ENCODE measurements at places on chromosomes 16 and 17. TPM values are rescaled to one million over a fixed set of nuclear protein-coding genes. Genes with fewer than 3 reads are reported as not detected.

SGCA gene
- 2.2 TPM for total RNA-seq

TP53TG3 gene
- total RNA-seq = not detected

SPAG9 gene
- total RNA-seq = 92.6 TPM

DNA sequence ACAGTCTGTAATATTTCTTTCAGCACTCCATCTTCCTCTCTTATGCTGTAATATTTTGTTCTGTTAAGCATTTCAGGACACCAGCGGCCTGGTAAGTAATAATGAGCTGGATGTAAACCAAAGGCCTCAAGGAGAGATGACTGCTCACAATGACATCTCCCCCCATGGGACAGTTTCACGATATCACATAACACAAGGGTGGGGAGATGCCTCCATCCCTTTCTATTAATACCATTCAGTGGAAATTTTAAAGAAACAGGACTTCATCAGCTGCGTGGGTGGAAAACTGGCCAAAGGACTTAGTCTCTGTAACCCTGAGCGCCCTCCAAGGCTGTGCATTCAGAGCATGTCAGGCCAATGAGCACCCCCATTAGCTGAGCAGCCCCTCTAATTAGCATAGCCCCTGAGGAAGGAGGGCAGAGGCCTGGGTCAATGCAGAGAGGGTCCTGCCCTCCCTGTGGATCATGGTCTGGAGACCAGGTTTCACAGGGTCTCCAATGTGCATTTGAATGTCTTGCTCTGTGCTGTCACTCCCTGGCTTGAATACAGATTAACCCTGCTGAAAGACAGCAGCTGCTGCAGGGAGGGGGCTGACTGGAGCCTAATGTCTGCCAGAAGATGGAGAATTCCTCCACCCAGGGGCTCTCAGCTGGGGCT is 156.4 kb downstream of the HS3ST2 start:
- no peaks in the 10 kb centered on the region for H3K36me3 ChIP-seq
- H3K4me1 ChIP-seq = no peaks in the 10 kb centered on the region

- DNase-seq = no peak
- H3K4me1 ChIP-seq = peaks cover 9% of the 10 kb centered on the region
These were observed 100.1 kb downstream of the IRF8 start for GRCh38 chr16:85998868-85999729.

DNA sequence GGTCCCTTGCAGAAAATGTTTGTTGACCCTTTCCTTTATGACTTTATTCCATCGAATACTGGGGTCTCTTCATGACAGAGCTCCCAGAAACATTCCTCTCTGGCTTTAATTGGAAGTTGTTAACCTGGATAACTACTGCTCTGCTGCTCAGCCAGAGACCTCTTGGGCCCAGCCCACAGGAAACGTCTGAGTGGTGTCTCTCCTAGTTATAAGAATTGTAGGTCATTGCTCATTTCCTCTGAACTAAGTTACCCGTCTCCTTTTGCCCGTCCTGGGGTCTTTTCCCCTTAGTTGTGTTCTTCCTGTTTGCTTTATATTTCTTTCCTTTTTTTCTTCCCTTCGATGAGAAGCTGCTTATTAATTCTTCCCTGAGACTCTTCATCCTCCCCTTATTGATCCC is 9.0 kb downstream of the MAP2K6 start:
- peaks cover 7% of the 10 kb centered on the region for H3K4me1 ChIP-seq
- no peak overlapping the region for H3K27ac ChIP-seq
- H3K27me3 ChIP-seq = no peaks in the 10 kb centered on the region
- H3K36me3 ChIP-seq = no peaks in the 10 kb centered on the region
- H3K4me3 ChIP-seq = no peak overlapping the region
- no peak for DNase-seq

DNA sequence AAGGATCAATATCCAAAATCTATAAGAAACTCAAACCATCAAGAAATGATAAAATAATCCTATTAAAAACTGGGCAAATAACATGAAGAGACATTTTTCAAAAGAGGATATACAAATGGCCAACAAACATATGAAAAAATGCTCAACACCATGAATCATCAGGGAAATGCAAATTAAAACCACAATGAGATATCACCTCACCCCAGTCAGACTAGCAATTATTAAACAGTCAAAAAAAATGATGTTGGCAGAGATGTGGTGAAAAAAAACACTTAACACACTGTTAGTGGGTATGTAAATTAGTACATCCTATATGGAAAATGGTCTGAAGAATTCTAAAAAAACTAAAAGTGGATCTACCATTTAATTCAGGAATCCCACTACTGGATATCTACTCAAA is 379.0 kb upstream of the SOX9 start:
- H3K27me3 ChIP-seq = no peaks in the 10 kb centered on the region
- no peak overlapping the region for H3K27ac ChIP-seq
- DNase-seq = no peak
- H3K4me1 ChIP-seq = no peaks in the 10 kb centered on the region

- H3K36me3 ChIP-seq = peaks cover 12% of the 10 kb centered on the region
- peak overlapping the region; percentile 66 for H3K27ac ChIP-seq
- H3K27me3 ChIP-seq = no peaks in the 10 kb centered on the region
- no peak for DNase-seq
These were observed 14.2 kb downstream of the NSMCE1 start for GRCh38 chr16:27254262-27254811.
